Activated CD4-positive, alpha-beta T cell treated with anti-CD3 and anti-CD28 coated beads, Interleukin-2, amount 50 U/mL, for 16 hours (primary cell): ENCODE measurements at places on chromosomes 12 and 14.
A peak's percentile ranks its signal among the peaks of the same experiment; 100 is the strongest.

GRCh38 chr12:45475594-45475993 is 253.9 kb upstream of the ARID2 start:
- DNase-seq, result no peak

- DNase-seq, result no peak
Measured at GRCh38 chr14:93751946-93752655, 36.2 kb downstream of the PRIMA1 start.

DNA sequence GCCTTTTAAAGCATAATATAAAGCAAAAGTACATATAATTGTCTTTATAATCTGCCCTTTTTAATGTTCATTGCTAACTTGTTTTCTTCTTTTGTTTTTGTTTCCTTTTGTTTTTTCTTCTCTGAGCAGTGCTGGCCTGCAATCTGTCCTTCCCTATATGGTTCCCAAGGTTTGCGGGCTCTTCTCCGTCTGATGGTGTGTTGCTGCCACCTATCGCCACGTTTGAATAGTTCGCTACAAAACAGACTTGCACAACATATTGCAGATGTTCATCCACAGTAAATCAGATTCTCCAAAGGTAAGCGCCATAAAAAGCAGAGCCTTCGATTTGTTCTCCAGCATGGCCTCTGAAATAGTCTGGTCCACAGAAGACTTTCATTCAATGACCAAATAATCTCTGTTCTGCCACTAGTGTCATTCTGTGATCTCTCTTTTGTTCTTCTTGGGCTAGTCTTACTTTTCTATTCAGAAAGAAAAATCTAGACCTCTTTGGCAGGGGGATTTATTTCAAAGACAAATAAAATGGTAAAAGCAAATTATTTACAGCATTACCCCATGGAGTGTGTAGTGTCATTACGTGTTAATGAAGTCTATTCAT is 33.5 kb downstream of the C12orf50 start:
- DNase-seq, result peak; percentile 49

DNA sequence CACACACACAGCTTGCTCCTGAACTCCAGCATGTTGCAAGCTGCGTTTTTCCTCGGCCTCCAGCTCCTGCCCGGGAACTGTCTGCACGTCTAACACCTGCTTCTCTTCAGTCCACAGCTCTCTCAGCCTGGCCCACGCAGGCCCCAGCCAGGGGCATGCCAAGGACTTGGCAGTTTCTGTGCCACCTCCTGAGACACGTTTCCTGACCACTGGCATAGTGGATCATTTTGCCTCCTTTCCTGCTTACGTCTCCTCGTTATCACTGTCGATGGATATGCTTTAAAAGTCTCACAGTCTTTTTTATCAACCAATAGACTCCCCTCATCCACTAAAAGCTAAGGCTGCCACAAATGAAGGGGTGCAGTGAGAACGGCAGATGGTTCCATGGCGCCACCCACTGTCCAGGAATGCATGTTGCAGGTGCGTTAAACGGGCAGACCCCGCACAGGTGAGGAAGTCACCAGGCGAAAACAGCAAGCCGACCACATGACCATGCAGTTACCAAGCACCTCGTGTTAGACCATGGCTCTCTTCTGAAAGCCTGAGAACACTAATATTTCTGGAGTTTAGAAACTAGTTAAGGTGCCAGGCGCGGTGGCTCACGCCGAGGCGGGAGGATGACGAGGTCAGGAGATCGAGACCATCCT is 14.7 kb upstream of the TEAD4 start:
- DNase-seq, result peak; percentile 55

- DNase-seq, result no peak
Measured at GRCh38 chr14:91521061-91521640, 11.0 kb upstream of the PPP4R3A start.

DNA sequence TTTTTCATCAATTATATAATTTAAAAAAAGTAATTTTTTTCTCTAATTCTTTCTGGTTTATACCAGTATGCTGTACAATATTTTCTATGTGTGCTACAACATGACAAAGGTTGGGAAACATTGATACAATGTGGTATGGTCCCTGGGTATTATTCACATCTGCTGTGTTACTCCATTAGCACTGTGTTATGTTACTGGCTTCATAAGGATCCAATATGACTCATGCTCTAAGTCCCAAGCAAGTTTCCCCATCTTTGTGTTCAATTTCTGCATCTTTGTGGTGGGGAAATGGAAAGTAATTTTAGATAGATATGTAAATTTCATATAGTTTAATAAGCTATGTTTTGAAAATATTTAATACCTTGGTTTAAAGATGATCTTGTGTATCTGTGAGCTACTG is 35.8 kb downstream of the FBXO33 start:
- DNase-seq, result peak; percentile 3

GRCh38 chr12:93174473-93174872 is 203.3 kb upstream of the NUDT4 start:
- no peak for DNase-seq

DNA sequence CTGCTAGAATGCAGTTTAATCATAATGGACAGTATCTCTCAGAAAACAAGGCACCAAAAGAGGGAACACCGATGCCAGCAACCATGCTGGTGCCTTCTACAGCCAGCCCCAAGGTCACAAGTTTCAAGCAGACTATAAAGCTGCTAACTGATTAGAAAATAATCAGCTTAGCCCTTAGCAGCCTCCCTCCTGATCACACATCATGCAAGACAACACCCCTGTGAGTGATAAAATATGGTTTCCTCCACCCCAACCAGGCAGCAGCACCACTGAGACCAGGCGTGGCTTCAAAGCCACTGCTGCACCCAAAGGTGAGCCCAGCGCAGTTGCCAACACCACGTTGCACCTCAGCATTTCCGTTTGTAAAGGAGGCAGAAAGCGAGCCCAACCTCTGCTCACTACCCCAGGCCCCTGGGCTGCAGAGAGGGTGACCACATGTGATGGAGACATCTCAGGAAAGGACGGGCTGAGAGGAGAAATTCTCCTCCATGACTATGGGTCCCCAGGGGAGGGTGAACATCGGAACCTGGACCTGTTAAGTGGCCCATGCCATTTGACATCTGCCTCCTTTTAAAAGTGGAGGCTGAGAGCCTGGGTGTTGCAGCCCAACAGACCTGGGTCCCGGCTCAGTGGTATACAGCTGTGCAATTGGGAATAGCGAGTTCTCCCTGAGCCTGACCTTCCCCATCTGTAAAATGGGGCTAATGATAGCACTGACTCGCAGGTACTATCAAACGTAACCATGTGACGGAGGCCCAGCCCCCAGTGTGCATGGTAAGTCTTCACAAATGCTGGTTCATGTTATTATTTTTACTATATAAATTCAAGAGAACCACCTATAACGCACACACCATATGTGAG is 11.5 kb downstream of the ZFP36L1 start:
- DNase-seq, result peak; percentile 81

- no peak for DNase-seq
Measured at GRCh38 chr12:49541911-49542505, 3.2 kb downstream of the KCNH3 start.

- no peak for DNase-seq
Measured at GRCh38 chr14:65840118-65840751, 427.7 kb downstream of the FUT8 start.

DNA sequence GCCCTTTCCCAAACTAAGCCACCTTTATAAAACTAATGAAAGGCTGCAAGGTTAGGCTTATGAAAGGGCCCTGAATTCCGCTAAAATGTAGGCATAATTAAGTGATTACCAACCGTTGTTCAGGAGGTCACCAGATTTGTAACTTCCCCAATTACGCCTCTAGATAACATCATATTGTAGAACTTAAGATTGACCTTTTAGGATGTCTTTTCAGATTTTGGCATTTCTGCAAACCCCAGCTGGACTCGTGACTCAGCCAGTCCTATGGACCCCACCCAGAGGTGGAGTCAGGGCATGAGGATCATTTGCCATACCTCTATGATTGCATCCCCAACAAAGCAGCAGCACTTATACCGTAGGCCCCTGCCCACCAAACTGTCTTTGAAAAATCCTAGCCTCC is 3.7 kb upstream of the LPCAT3 start:
- no peak for DNase-seq

GRCh38 chr12:82132390-82132789 is 225.8 kb downstream of the CCDC59 start:
- no peak for DNase-seq

GRCh38 chr14:54685286-54685845 is 118.4 kb downstream of the SAMD4A start:
- DNase-seq, result no peak

- DNase-seq, result no peak
Measured at GRCh38 chr14:87935886-87936285, 57.1 kb downstream of the GALC start.

DNA sequence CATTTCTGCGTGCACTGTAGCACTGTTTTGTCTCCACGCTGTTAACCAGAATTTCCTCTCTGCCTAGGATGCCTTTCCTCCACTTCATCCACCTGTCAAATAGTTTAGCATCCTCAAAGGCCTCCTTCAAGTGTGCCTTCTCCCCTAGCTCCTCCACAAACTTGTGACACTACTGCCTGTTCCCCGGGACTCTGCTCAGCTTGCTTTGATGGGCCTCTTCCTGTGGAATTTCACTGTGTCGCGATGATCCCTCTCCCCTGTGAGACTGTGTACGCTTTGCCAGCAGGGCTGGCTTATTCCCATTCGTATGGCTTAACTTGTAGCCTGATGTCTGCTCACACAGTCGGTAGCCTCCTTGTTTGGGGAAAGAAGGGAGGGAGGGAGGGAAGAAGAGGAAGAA is 426.8 kb downstream of the VRK1 start:
- no peak for DNase-seq

DNA sequence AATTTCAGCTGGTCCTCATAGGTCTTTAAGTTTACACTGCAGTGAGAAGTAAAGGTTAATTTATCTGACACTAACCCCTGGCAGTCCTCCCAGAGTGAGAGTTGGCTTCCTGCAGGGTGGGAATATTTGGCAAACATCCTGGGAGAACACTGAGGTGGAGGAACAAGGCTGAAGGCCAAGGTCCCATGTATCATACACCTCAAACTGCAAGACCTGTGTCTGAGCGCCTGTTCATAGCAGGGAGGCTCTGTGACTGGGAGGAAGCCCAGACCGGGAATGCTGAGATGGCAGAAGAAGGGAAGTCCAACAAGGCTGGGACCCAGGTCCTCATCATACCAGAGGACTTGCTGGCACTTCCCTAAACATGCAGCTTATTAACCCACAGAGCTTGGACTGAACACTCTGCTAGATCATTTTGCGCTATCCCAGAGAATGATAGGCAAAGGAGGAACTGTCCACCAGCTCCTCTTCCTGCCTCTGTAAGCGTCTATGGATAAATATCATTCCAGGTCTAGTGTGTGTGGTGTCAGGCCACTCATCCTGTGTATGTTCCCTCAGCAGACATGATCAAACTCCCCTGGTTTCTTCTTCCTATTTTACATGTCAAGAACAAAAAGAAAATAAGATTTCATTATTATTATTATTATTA is 199.6 kb upstream of the CNOT2 start:
- no peak for DNase-seq

DNA sequence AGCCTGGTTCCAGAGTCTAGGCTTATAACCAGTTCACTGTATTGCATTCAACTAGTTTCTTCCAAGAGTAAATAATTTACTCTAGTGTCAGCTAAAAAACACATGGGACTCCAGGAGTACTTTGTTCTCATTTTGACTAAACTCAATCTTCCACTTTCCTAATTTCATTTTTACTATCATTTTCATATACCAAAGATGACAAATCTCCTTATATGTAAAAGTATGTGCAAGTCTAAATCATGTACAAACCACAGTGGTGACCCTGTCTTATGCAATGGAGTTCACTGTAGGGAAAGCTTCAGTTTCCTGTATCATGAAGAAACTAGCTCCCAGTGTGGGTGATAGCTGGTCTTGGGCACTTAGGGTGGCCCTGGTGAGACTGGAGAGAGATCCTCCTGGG is 151.6 kb downstream of the HELB start:
- DNase-seq, result peak; percentile 37

- DNase-seq, result peak; percentile 42
Measured at GRCh38 chr12:2052826-2053678, at the start of gene CACNA1C. Gene CACNA1C, plus strand, starts transcription at chr12:2052987. Its CDS starts 576 bp downstream, at chr12:2053563.

- no peak for DNase-seq
Measured at GRCh38 chr14:35240231-35240630, 52.0 kb upstream of the PSMA6 start.

GRCh38 chr12:27524839-27525753 is 1.1 kb downstream of the PPFIBP1 start:
- no peak for DNase-seq

DNA sequence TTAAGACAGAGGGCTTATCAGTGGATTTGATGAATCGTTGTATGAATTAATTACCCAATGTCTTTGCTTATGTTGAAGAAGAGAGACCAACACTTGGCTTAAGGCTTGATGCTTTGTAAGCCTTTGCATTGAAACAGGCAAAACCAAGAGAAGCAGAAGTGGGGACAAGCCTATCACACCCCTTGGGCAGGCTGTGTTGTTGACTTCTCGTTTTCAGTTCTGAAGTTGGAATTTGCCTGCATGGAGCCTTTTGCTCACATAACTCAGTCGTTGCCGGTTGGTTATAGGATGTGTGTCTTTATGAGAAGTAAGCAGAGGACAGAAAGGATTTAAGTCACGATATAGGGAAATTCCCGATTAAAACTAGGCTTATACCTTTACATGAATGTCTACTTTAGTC is 94.7 kb downstream of the CCDC92 start:
- no peak for DNase-seq

- no peak for DNase-seq
Measured at GRCh38 chr14:49769581-49770211, 1.7 kb downstream of the KLHDC2 start.

- DNase-seq, result no peak
Measured at GRCh38 chr14:22887990-22888378, 5.0 kb downstream of the REM2 start.

DNA sequence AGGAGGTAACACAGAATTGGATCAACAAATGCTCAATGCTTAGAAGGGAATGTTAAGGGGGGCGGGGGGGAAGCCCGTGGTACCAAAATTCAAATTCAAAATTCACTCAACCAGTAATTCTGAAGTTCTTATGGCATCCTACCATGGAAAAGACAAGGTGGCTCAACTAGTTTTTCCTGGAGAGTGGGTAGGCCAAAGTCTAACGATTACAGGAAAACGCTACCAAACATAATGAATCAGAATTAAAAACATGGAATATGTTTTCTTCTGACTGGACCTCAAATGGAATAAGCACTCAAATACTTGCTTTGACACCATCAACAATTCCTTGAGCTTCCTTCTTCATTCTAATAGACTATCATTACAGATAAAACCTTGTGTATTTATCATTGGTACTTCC is 2.3 kb downstream of the NACA start:
- DNase-seq, result no peak

GRCh38 chr12:32549675-32550079 is 129.4 kb upstream of the DNM1L start:
- no peak for DNase-seq

- no peak for DNase-seq
Measured at GRCh38 chr14:37598747-37599506, 3.5 kb downstream of the TTC6 start.

DNA sequence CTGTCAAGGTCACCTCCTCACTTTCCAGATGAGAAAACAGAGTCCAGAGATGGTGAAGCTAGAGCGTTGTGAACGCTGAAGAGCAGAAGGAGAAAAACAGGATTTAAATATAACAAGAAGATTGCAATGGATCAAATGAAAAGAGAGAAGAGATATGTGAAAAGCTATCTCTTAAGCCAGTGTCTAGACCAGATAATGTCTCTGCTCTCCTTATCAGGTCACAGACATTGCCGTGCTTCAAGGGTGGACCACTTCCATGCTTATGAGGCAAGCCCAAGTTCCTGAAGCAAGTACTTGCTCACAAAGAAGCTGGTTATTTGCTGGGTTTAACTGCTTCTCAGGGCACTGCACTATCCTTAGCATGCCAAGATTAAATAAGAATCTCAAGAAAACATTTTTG is 31.6 kb upstream of the FRS2 start:
- DNase-seq, result no peak

GRCh38 chr12:57101892-57102695 is 9.1 kb downstream of the STAT6 start:
- no peak for DNase-seq
